ENCODE measurements at places on chromosomes 2 and 18. TPM values are rescaled to one million over a fixed set of nuclear protein-coding genes. Genes with fewer than 3 reads are reported as not detected.

DNA sequence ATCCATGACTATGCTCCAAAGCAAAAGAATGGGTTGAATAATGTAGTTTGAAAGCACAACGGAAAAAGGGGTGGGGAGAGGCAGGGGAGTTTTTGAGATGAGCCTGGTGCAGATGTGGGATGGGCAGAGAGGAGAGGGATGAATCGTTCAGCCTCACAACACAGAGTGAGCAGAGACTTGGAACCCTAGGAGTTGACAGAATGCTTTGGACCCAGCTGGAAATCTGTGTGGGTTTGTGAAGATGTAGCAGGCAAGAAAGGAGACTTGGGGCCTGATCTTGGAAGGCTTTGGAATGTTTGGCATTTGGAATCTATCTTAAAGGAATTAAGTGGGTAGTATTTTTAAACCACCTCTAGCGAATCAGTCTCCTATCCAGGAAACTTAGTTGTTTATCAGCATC lies 66.0 kb upstream of the KCTD1 start:
- no peak for DNase-seq

DNA sequence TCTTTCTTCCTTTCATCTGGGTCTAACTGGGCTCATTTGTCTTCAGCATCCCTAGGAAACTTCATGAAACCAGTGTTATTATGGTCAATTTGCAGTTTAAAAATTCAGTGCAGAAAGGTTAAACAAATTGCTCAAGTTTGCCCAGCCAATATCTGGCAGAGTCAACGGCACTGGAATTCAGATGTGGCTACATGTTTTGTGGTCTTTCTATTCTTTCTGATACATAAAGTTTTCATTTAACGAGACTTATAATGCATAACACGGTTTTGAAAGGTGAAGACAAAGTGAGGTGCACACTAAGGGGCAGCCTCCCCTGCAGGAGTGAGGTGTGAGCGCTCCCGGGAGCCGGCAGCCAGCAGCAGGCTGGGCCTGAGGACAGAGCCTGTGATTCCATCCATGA lies 164.6 kb downstream of the RTP5 start:
- no peak for DNase-seq

GRCh38 chr2:58407487-58407886 lies 166.4 kb upstream of the FANCL start:
- no peak for DNase-seq

DNA sequence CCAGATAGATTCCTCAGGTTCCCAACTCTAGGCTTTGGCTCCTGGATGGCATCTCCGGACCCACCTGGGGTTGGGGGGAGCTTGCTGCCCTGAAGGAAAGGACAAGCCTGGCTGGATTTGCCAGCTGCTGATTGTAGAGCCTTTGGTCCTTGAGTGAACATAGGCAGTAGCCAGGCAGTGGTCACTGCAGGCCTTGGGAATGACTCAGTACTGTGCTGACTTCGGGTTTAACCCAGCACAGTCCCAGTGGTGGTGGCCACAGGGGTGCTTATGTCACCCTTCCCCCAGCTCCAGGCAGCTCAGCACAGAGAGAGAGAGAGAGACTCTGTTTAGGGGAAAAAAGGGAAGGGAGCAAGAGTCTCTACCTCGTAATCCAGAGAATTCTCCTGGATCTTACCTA lies 27.7 kb upstream of the ACTR2 start:
- DNase-seq, result no peak

CNGA3 gene
- total RNA-seq, result not detected

Data from SJCRH30 (cell line).